ENCODE measurements at places on chromosomes 1 and 21.

DNA sequence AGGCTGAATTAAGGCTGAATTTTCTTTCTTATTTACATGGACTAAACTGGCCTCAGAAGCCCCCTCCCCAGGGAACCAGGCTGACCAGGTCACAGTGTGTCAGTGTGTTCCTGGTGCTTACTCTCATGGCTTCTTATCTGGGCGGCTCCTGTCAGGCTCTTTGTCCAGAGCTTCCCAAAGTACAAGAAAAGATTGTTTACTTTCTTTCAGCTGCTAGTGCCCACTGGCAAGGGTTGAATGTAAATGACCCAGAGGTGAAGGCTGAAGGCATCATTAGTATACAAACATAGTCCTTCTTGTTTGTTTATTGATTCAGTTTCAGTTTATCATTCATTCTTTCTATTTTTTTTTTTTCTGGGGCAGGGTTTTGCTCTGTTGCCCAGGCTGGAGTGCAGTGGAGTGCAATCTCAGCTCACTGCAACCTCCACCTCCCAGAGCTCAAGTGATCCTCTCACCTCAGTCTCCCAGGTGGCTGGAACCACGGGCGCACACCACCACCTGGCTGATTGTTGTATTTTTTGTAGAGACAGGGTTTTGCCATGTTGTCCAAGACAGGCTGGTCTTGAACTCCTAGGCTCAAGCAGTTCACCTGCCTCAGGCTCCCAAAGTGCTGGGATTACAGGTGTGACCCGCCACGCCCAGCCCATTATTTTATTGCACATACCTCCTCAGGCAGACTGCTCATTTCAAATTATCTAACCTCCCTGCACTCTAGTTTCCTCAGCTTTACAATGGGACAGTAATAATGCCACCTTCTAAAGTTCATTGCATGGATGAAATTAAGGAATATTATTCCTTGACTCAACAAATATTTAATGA is 9.8 kb upstream of the KDM4A start:
- DNase-seq: no peak

DNA sequence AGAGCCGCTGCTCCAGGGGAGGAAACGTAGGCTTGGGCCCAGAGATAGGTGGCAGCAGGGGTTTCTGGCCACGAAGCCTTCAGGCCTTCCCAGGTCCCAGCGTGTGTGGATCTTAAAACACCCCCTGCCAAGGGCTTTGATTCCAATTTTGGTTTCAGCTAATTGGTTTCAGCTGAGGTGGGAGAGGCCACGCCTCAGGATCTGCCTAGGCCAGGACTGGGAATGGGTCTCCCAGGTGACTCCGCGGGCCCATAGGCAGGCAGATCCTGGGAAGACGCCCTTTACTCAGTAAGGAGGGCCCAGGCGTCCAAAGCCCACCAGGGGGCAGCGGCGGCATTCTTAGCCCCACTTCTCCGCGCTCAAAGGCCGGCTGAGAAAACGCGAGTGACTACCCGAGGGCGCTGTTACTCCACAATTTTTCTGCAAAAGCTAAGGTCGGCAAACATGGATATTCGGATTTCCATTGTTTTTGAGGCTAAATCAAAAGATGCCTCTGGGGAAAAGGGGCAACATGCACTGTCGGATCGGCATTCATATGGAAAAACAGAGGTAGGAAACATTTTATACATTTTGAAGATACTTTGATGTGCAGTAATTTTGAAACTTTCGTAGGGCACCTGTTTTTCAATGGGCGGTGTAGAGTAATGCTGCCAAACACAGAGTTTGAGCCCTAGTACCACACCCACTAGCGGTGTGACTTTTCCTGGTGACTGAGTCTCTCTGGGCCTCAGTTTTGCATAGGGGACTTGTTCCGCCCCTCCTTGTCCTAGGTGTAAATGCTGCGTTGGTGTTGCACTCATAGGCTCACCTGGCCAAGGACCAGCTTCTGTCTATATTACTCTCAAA is 31.8 kb upstream of the BCL10 start:
- peak; percentile 91 for DNase-seq

GRCh38 chr1:53652441-53653199 is 86.3 kb downstream of the GLIS1 start:
- no peak for DNase-seq

GRCh38 chr1:64137412-64137803 is 66.0 kb upstream of the UBE2U start:
- DNase-seq: no peak

GRCh38 chr1:235297579-235297978 is 30.4 kb downstream of the ARID4B start:
- no peak for DNase-seq

GRCh38 chr1:223264983-223265908 is 98.7 kb downstream of the SUSD4 start:
- DNase-seq: no peak

GRCh38 chr1:197797010-197797409 is 21.7 kb upstream of the DENND1B start:
- DNase-seq: no peak

- peak; percentile 80 for DNase-seq
Observed at GRCh38 chr1:218284917-218285635, at the start of gene RRP15. Gene RRP15 (plus strand): TSS chr1:218285293. CDS start chr1:218285317, 24 bp downstream.

GRCh38 chr1:241077386-241078147 is 279.4 kb downstream of the RGS7 start:
- no peak for DNase-seq

DNA sequence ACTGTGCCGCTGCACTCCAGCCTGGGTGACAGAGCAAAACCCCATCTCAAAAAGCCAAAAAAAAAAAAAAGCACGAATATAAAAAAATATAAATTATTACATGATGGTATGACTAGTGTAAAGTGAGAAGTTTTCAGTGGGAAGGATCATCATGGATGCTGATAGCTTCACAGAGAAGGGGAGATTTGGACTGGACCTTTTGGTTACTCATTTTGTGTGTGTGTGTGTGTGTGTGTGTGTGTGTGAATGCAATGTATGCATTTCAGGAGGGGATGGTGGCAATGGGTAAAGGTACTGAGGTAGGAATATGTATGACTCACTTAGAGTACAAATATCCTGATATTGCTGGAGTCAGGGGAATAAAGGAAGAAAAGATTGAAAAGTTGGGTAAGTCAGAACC is 22.7 kb upstream of the SDE2 start:
- no peak for DNase-seq

- no peak for DNase-seq
Observed at GRCh38 chr1:147720557-147720956, 39.8 kb downstream of the GJA5 start.

DNA sequence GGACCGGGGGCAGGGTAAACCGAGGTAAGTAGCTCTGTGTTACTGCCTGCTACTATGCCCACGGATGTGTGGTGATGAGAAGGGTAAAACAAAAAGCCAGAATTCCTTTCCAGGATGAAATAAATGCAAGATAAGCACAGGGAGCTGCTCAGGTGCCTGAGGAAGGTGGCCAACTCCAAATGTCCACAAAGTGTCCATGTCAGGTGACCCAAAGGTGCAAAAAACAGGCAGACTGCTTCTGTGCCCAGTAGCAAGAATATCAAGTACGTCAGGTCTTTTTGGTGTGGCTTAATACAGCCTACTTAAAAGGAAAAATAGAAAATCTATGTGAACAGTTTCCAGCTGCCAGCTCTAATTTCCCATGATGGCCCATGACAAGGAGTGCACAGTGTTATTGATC is 279.3 kb downstream of the SETD4 start:
- DNase-seq: no peak

DNA sequence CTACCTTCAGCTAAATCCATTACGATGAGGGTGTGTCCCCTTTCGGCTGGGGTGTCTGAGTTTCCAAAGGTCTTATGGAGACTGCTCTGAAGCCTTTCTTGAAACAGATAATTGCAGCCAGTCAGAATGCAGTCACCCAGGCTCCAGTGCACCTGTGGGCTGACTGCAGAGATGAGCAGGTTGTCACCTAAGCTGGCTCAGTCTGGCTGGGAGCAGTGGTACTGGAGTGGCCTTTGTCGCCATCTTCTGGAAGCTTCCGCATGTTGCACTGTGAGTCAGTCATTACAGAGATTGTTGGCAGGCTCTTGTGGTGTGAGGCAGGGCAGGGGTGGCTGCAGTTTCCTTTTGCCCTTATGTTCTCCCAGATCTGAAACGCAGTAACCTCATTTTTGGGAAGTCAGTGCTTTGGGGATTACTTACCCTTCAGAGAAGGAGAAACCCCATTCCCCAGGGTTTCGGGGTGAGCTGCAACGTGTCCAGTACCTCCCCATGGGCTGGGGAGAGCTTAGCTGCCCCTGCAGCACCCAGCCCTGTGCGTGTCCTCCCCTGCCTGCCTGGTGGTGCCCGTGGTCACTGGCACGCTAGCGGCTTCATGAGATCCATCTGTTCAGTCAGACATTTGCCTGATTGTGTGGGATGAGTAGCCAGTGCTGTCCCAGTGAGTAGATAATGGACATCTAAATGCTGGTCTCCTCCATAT is 48.0 kb downstream of the SMYD2 start:
- peak; percentile 84 for DNase-seq

DNA sequence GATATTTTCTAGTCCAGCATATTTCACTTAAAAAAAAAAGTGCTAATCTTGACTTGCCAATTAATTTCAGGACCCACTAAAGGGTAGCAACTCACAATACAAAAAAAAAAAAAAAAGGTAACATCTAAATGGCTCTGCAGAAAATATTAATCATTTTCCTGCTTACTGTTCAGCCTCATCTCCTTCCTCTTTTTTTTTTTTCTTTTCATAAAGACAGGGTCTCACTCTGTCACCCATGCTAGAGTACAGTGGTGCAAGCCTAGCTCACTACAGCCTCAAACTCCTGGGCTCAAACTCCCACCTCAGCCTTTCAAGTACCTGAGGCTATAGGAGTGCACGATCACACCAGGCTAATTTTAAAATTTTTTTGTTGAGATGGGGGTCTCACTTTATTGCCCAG is 30.4 kb downstream of the TTC13 start:
- no peak for DNase-seq

GRCh38 chr1:166839600-166840308 is 479 bp downstream of the POGK start:
- peak; percentile 69 for DNase-seq

- DNase-seq: no peak
Observed at GRCh38 chr1:100400404-100400803, 48.1 kb downstream of the CDC14A start.

DNA sequence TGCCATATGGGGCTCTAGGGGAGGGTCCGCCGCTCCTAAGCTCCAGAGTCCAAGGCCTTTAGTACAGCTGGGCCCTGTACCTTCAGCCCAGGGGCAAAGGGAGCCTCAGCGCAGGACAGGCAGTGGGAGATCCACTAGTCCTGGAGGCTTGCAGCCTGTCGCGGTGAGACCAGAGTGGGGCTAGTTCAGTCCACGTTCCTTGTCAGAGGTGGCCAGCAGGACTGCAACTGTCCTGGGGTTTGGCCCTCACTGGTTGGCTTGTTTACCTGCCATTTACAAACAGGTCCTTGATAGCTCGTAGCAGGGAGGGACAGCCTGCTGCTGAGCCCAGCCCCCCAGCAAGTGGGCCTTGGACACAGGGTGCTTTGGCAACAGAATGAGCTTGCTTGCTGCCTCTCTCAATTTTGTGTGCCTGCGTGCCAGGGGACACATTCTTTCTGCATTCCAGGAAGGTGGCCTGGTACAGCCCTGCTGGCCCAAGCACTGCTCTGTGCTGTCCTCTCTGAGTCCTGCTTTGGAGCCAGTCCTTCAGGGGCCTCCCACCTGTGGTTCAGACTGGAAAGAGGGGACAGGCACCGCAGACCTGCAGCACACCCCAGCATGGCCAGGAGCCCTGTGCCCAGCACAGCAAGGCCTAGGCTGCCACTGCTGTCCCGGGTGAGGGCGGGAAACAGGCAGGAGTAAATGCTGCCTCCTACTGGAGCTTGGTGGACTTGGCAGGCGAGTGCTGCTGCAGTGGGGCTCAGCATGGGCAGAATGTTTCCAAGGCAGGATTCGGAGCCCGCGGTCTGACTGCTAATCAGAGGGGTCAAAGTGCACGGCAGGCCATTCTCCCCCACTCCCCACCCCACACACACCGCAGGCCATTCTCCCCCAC is 15.2 kb downstream of the H6PD start:
- DNase-seq: peak; percentile 70

DNA sequence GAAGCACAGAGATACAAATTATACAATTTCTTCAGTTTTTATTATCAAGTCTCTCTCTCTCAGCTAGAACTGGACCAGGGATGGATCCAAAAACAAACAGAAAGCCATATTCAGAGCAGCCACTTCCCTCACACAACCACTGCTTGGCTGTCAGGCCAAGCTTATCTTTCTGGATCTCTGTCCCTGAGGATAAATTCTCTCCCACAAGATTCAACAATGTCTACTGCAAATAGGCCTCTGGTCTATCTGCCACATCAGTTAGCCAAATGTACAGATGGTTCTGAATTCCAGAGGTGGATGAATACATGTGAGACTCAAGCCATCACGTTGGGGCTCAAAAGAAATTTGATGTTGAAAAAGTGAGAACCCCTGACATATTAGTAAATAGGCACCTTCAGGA is 350.9 kb downstream of the LTN1 start:
- no peak for DNase-seq

DNA sequence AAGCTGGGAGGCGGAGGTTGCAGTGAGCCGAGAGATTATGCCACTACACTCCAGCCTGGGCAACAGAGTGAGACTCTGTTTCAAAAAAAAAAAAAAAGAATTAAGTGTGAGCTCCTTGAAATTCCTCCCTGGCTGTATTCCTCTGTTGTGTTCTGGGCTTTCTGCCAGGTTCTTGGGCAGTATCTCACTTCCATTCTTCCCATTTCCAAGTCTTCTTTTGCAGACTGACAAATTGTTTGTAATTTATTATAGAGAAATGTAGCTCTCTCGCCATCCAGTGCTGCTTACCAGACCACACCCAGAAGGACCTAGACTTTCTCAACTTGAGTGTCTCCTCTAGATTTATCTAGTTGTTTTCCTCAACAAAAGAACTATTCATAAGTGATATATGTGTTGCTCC is 105.0 kb upstream of the ADGRL2 start:
- DNase-seq: no peak

- DNase-seq: no peak
Observed at GRCh38 chr1:93700532-93701469, 19.2 kb upstream of the BCAR3 start.

DNA sequence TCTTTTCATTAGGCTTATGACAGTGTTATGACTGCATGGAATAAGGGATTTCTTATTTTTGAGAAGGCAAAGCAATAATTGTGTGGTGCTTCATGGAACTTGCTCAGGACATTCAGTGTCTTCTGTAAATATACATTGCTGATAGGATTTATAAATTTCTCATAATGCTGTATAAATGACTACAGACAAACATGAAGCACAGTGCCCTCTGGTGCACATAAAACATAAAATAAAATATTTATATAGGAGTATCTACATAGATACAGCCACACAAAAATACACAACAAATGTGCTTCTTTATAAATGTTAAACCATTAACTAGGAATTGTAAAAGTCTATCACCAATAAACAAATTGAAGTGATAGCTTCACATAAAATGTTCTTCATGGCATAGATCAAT is 24.1 kb downstream of the BRINP3 start:
- no peak for DNase-seq
